ENCODE measurements at places on chromosomes 13 and 19.

DNA sequence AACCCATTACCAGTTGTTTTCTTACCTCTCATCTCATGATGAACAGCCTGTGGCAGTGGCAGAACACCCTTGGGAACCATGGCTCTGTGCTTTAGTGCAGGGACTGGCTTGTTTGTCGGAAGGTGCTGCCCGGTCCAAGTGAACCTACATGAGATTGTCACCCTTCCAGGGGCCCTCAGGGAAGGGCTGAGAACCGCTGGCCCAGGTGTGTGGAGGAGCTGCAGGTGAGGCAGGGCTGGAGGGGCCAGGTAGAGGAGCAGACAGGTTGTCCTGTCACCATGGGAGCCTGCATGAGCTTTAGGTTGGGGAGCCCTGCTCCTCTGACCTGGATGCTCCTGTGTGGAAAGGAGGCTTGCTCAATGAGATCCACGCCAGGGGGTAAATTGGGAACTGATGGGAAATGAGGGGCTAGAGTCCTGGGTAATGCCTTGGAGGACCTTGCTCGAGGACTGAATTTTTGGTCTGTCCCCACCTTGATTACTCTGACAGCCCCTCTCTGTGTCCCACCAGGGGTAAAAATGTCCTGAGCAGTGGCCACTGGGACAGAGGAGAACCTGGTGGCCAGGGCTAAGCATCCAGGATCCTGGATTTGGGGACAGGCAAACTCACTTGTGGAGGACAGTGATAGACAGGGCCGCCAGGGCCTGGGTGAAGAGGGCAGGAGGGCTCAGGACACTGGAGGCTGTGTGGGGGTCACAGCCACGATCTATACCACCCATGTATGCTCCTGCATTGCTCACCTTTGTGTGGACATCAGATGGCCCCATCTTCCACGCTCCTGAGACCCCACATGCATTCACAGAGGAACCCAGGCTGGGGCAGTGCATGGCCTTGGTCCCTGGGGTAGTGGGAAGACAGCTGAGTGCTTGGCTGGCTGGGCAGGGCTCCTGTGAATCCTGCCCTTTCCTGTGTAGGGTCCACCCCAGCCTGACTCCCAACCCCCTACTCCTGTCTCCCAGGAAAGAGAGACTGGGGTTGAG is 24.1 kb upstream of the CEACAM1 start:
- DNase-seq = no peak

GRCh38 chr13:45047394-45048310 is 58.3 kb downstream of the GPALPP1 start:
- peak; percentile 81 for DNase-seq

DNA sequence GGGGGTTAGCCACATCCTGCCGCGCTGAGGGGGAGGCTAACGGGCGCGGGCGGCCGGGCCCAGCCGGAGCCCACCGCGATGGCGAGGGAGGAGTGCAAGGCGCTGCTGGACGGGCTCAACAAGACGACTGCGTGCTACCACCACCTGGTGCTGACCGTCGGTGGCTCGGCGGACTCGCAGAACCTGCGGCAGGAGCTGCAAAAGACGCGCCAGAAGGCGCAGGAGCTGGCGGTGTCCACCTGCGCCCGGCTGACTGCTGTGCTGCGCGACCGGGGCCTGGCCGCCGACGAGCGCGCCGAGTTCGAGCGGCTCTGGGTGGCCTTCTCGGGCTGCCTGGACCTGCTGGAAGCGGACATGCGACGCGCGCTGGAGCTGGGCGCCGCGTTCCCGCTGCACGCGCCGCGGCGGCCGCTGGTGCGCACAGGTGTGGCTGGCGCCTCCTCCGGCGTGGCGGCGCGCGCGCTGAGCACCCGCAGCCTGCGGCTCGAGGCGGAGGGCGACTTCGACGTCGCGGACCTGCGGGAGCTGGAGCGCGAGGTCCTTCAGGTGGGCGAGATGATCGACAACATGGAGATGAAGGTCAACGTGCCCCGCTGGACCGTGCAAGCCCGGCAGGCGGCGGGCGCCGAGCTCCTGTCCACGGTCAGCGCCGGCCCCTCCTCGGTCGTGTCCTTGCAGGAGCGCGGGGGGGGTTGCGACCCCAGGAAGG is 692 bp downstream of the RGS9BP start:
- DNase-seq = peak; percentile 60

DNA sequence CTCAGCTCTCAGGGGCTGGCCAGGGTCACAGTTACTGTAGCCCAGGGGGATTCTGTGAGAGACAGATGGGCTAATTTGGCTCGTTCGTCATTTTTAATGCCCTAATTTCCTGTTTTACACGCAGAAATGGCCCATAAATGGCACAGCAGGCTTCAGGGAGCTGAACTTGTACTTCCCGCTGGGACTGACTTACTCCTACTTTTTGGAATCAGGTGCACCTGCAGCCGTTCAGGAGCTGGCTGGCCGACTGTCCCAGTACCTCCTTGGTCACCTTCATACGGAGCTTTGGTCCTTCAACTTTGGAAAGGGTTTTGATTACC is 62.4 kb upstream of the URI1 start:
- no peak for DNase-seq

DNA sequence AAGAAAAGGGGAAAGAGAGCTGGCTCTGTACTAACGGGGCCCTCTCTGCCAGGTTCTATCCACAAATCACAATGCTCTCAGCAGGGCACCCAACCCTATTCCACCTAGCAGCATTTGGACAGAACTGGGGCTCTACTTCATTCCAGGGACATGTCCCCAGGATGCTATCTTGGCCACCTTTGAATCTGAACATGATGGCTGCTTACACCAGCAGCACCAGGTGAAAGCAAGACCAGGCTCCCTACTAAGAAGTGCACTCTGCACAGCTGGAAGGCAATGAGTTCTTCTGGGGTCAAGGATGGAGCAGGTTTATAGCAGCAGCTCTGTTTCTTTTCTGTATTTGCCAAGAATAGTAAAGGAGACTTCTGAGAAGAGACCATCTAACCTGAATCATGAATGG is 222.4 kb downstream of the DACH1 start:
- DNase-seq = no peak

- peak; percentile 44 for DNase-seq
Observed at GRCh38 chr19:5436106-5436947, 18.9 kb upstream of the ZNRF4 start.

DNA sequence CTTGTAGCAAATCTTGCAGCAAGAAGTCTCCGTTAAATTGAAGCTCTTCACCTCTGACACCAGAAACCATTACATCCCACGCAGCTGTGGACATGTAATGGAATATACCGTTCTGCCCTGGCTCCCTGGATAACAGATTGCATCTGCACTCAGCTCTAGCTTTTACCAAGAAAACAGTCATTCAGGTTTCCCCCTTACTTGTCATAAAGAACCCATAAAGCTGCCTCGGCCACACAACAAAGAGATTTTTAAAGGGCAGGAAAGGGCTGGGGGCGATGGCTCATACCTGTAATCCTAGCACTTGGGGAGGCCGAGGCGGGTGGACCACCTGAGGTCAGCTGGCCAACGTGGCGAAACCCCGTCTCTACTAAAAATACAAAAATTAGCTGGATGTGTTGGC is 127.6 kb upstream of the RFC3 start:
- DNase-seq = no peak

- no peak for DNase-seq
Observed at GRCh38 chr19:34578173-34578572, 96.6 kb downstream of the WTIP start.

DNA sequence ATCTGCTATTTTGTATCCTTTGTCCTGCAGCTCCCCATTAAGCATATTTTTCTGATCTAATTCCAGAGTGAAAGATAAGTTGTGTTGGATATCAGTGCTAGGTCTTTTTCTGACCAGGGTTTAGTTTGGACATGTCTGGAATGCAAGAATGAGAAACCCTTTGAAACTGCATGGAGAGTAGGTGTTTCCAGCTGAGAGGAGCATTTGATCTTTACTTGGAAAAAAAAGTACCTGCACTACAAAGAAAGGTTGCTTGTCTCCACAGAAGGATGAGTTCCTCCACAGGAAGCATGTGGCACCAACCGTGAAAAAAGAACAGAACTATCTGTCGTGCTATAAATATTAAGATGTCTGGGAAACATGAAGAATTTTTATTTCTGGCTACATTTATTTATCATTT is 36.6 kb upstream of the MED4 start:
- DNase-seq = no peak

DNA sequence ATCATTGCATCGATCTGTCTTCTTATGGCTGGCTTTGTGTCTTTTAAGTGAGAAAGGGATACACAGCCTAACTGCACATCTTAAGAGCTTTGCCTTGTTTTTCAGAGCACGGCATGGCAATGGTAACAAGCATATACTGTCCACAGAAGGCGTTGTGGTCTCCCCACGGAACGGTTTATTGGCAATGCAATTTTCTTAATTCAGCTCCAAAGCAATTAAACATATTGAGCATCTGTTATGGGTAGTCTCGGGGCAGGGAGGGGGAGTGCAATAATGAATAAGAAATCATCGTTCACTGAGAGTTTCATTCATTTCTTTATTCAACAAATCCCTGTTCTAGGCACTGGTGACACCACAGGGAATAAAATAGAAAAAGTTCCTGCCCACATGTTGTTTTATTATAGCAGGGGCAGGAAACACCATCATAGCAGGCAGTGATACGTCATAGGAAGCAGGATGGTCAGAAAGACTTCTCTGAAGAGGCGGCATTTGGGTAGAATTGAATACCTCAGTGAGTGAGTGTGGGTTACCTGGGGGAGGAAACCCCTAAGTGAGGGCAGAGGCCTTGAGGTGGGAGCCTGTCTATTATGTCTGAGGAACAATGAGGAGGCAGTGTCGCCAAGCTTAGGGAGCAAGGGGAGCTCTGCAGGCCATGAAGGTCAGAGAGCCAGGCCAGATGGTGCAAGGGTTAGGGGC is 185.7 kb upstream of the KL start:
- no peak for DNase-seq

- DNase-seq = peak; percentile 33
Observed at GRCh38 chr13:38530492-38530891, 156.4 kb upstream of the FREM2 start.

DNA sequence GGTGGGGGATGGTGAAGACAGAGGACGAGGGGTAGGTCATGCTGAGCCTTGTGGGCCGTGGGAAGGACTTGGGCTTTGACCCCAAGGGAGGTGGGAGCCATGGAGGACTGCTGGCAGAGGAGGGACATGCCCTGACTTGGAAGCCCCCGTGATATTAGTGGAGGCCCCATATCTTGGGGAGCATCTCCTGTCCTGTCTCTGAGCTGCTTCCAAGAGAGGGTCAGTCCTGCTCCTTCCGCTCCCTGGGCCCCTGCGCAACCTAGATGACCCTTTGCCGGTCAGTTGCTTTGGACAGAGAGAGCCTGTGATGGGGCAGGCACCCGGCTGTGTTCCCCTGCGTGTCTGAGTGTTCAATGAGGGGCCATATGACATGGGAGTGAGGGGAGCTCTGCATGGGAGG is 5.2 kb downstream of the TLE6 start:
- no peak for DNase-seq

DNA sequence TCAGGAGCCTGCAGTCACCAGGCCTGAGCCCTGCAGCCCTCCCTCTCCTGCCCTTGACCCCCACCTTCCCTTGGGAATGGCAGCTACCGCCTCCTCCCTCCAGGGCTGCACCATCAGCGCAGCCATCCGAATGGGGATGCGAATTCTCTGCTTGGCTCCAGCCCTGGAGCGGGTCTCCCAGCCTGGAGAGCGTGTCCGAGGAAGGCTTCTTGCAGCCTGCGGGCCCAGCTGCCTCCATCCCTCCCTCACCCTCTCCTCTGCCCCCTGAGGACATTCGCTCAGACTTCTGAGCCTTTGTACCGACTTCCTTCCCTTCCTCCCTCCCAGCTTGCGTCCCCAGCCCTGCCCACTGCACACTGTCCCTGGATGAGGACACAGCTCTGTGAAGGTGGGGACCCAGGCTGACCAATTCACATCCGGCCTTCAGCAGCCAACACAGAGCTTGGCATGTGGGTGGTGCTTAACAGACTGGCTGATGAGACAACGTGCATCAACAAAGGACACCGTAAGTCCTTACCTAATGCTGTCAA is 6.0 kb upstream of the NKPD1 start:
- DNase-seq = no peak

DNA sequence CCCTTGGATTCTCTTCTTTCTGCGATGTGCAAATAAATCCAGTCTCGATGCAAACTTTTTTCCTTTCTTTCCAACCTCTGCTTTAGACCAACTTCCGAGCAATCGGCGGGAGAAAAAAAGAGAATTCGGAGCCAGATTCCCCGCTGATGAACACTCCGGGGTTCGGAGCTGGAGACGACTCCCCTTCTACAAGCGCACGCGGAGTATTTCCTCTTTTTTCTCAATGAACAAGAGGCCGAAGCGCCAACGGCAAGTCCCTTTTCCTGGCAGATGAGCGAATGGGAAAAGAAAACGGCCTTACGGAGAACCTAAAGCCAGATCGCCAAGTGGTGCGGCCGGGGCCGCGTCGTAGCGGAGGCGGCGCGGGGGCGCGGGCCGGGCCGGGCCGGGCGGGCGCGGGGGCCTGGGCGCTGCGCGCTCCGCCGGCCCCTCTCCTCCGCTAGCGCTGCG is 250 bp downstream of the SPRY2 start:
- peak; percentile 39 for DNase-seq

DNA sequence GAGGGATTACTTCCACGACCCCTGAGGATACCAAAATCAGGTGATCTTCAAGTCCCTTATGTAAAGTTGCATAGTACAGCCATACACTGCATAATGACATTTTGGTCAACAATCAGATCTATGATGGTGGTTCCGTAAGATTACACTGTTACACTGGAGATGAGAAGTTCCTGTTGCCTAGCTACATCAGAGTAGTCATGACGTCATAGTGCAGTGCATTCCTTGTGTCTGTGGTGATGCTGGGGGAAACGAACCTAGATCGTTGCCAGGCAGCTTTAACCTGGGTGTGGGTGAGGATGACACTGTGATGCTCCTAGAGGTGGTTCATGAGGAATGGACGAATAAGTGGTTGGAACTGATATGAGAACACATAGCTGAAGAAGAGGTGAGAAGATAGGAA is 9.1 kb downstream of the ZNF610 start:
- DNase-seq = no peak

DNA sequence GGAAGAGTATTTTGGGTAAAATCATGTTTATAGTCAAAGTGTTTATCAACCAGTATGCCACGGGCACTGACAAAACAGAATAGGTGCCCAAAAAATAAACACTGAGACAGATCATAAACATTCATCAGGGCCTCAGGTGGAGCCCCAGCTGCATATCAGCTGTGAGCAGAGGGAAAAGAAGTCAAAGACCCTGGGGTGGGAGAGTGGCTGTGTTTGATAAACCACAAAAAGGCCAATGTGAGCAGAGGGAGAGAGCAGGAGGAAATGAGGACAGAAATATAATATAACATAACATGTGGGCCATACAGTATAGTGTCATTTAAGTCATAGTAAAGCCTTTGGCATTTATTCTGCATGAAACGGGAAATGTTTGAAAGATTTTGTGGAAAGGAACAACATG is 10.0 kb upstream of the EPSTI1 start:
- no peak for DNase-seq

DNA sequence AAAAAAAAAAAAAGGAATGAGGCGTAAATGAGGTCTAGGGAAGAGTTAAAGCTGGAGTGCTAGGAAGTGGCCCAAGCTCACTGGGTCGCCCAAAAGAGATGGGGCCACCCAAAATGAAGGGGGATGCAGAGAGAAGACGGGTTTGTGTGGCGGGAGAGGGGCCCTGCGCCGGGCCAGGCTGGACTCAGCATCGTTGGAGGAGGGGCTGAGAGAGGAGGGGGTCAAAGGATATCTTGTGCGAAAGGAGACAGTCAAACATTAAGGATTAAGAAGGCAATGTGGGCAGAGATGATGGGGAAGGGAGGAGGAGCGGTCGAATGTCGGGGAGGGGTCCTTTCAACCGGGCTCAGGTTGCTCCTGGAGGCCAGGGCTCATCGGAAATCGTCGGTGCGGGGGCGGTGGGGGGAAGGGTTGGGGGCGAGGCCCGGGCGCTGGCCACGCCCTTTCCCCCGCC is 825 bp upstream of the CARM1 start:
- no peak for DNase-seq
